ENCODE measurements at places on chromosomes 1 and 21.

- no peak for DNase-seq
Measured at GRCh38 chr1:73953186-73953585, 244.8 kb downstream of the LRRIQ3 start.

DNA sequence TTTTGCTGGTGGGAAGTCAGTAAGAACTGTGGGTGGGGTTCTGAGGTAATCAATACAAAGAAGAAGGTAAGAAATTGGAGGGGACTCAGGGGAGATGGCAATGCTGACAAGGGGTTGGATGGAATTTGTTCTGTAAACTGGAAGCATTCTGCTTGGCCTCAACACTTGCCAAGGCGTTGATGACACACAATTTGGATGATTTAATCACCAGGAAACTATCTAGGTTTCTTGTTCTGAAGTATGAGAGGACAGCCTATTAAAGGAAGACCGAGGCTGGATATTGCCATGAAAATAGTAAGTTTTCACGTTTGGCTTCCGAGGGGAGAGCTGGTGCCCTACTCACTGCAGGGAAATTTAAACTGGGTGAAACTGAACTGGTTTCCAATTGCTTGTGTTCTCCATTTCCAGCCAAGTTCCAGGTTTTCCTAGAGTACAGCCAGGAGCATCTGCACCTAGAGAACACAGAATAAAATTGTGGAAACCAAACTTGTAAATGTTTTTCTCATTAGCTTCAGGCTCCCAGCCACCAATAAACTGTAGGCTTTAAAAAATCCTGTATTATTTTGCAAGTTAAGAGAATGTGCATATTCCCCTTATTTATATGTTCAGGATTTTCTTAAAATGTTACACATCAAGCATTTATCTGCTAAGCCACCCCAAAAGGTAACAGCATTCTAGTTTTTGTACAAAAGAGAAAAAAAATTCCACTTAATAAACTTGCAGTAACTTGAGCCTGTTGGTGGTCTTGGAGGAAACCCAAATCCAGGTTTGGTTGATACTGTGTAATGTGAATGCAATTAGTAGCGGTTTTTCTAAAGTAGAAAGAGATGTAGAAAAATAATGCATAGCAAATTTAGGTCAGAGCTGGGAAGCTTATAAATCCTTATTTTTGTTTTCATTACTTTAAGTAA lies 53.8 kb downstream of the ROR1 start:
- no peak for DNase-seq

DNA sequence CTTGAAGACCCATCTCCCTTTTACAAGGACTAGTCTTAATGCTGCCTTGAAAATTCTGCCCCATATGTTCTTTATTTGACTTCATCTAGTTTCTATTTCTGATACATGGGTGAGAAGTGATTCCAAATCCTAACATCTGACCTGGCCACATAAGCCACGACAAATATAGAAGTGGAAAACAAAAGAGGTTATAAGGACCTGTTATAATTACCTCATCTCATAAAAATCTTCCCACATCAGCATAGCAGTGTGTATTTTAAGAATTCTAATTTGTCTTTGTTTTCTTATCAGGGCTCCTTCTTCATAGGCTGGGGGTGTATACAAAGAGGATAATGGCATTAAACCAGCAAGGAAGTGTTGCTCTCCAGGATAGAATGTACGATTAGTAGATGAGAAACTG lies 1007.4 kb downstream of the TTLL7 start:
- DNase-seq = no peak

DNA sequence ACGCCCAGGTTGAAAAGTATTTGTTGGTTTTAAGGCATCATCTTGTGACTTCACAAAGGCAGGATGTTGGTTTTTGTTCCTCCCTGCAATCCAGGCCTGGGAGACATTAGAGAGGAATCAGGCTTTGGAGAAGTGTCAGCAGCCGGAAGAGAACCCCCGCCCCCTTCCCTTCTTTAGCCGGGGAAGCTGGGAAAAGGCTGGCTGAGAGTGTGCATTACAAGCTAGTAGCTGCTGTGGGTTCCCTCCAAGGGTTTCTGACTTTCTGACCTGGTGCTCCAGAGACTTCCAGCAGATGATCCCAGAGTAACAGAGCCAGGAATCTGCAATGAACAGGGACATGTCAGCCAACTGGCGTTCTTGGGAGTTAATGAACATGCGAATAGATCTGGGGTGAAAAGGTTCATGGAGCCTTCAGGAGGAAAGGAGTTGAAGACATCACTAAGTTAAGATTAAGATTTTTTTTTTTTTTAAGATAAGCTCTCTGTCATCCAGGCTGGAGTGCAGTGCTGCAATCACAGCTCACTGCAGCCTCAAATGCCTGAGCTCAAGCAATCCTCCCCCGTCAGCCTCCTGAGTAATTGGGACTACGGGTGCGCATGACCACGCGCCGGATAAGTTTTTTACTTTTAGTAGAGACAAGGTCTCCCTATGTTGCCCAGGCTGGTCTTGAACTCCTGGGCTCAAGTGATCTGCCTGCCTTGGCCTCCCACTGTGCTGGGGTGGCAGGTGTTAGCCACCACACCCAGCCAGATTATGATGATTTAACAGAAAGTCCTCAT lies 7.5 kb downstream of the DISP3 start:
- DNase-seq = no peak

- DNase-seq = no peak
Measured at GRCh38 chr1:168665975-168666374, 63.0 kb downstream of the DPT start.

GRCh38 chr1:3174487-3175247 lies 105.7 kb downstream of the PRDM16 start:
- DNase-seq = no peak

DNA sequence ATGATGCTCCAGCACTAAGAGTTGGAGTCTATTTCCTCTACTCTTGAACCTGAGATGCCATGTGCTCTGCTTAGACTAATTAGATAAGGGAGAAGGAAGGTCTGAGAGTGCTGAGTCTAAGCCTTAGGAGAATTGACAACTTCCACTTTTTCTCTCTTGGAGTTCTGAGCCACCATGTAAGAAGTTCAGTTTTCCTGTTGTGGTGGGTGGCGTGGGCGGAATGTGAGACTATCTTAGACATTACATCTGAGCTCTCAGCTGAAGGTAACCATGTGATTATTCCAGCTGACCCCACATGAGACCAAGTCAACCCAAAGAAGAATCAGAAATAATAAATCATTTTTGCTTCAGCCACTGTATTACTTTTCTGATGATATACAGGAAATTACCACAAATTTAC lies 404.5 kb upstream of the LRRC7 start:
- no peak for DNase-seq

GRCh38 chr1:160260406-160261382 lies 1.7 kb downstream of the DCAF8 start:
- peak; percentile 87 for DNase-seq

DNA sequence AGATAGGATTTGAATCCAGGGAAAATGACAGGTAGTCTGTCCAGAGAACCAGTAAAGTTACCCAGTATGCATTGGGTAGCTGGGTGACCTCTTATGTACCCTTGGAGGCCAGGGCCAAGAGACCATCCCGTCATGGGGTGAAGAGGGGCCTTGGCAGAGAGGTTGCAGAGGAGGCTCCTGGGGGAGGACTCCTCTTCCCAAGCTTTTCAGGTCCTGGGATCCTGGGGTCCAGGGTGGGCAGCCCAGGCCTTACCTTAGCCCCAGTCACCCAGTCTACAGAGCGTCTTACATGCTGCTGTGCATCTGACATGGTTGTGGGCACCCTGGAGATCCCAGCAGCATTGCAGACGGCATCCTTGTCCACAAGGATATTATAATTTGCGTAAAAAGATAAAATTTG lies 14.0 kb downstream of the PMF1 start:
- no peak for DNase-seq

- no peak for DNase-seq
Measured at GRCh38 chr1:18534810-18535205, 54.1 kb downstream of the KLHDC7A start.

DNA sequence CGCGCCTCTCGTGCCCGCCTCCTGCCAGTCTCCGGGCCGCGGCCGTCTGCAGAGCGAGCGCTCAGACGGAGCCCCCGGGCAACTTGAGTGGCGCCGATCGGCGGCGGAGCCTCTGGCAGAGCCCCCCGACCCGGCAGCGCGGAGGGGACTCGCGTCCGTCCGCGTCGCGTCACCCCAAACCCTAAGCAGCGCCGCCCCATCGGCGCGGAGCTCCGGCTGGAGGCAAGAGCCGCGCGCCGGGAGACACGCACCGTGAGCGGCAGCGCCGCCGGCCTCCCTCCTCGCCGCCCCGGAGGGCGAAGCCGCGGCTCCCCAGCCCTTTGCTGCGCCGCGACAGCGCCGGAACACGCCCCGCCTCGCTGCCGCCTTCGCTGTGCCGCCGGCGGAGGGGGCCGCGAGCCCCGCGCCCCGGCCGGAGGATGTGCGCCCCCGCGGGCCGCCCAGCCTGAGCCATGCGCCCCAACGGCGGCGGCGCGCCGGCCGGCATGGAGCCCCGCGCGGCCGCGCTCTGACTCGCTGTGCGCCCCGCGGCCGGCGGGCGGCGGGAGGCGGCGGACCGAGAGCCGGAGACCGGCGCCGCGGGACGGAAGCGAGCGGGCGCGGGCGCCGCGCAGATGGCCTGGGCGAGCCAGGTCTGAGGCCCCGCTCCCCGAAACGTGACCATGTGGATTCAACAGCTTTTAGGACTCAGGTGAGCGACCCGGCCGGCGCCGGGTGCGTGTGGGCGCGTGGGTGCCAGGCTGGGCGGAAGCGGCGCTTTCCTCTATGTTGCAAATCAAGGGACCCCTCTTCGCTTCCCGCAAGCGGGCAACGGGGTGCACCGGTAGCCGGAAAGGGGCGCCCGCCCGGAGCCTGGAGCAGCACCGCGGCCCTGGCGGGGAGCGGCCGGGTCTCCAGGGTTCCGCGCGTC lies 610 bp downstream of the AJAP1 start:
- no peak for DNase-seq

- no peak for DNase-seq
Measured at GRCh38 chr1:198298640-198299039, 141.8 kb downstream of the NEK7 start.

DNA sequence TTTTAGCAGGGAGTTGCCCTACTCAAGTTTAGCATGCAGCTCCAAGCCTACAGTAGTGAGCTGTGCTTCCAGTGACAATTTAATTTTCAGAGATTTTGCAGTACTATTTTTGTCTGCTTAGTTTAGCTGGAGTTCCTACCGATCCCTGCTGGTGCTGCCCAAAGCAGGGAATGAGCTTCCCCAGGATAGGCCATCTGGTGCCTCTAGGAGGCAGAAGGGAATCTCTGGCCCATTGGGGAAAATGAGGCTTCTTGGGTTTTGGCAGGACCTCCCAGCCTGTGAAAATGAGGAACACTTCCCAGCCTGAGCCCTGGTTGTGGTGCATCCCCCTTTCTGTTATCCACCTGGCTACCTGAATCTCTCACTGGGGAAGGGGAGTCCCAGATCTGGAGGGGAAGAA lies 149.2 kb downstream of the RASAL2 start:
- DNase-seq = no peak

DNA sequence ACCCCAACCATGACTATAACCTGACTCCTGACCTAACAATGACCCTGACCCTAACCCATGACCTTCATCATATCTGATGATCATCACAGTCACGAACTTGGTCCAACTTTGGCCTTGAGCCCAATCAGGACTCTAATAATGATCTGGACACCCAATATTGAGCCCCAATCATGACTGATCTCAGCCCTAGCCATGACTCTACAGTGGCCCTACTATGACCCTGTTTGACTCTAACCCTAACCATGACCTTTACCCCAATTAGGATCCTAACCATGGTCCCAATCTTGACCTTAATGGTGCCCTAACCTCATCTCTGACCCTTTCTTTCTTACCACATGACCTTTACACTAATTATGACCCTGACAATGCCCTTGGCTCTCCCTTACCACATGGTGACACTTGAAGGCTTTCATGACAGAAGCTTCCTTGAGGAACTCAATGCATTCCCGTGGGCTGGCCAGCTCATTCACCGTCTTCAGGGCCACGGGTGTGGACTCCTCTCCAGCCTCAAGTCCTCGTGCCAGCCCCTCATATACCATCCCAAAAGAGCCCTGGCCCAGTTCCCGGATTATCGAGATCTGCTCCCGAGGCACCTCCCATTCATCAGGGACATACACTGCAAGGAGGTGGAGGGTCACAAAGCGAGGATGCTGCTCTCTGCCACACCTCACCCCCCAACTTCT lies 16.2 kb downstream of the INSRR start:
- no peak for DNase-seq

GRCh38 chr1:165324050-165324449 lies 32.5 kb downstream of the LMX1A start:
- DNase-seq = no peak

Data from non-pigmented ciliary epithelial cell (primary cell).